Dermis microvascular lymphatic vessel endothelial cell (primary cell): ENCODE measurements at places on chromosomes 2 and 18. TPM values are rescaled to one million over a fixed set of nuclear protein-coding genes. Genes with fewer than 3 reads are reported as not detected.
A peak's percentile ranks its signal among the peaks of the same experiment; 100 is the strongest.

DNA sequence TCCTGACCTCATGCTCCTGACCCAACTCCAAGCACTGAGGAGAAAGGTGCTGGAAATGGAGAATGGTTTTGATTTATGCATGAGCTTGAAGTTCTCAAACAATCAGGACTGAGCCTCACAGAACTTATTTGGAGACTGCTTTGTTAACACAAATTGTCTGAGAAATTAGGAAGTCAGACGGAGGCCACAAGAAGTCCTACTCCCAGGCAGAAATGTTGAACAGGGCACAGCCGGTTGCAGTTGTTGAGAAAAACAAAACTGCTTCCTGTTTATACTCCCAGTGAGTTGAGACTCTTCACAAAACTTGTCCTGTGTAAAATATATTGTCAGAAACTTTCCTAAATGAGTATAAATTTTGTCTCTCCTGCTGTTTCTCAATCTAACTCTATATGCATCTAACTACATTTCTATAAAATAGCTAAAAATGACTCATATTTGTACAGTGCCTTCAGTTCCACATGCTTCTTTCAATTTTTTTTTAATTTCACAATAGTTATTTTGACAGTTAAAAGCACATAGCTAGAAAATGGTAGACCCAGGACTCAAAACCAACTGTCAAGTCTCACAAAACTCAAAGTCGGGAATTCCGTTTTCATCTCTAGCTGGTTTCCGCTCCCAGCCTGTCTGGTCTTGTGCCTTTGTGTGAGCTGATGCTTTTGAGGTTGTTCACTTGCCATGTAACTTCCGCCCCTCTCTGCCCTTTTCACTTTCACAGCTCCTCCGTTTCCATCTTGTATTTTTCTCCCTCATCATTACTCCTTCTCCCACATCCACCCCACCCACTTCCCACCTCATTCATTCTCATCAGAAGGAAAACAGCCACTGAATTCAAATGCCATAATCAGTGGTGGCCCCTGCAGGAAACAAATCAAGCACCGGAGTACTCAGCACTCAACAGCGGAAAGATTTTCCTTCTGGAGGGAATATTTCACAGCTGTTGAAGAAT, 215.0 kb downstream of the SUCLG1 start:
- DNase-seq: no peak

DNA sequence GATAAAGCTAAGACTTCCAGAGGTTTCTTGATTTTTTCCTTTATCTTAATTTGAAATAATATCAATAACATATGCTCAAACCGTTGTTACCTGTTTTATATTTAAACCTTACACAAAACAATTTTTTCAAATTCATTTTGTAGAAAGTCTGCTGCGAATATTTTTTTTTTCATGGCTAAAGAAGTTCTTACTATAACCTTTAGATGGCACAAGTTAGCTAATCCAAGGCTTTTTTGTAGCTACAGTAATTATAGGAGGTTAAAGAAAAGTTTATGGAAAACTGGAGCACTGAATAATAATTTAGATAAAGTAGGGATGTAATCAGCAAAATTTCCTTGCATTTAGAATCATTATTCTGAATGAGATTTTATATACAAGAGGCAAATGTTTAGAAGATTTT, 78.0 kb upstream of the PNPT1 start:
- peak; percentile 61 for DNase-seq

GRCh38 chr2:47190188-47190881, 35.2 kb upstream of the STPG4 start:
- peak; percentile 44 for DNase-seq

- DNase-seq: no peak
Observed at GRCh38 chr2:195961873-195962272, 106.8 kb downstream of the DNAH7 start.

ZSWIM2 gene
- under 0.01 TPM in 1 of 2 replicates, not detected in the other for total RNA-seq

- DNase-seq: no peak
Observed at GRCh38 chr18:6866552-6867085, 137.1 kb downstream of the ARHGAP28 start.

- DNase-seq: no peak
Observed at GRCh38 chr2:240419723-240420122, 15.7 kb upstream of the GPC1 start.

DNA sequence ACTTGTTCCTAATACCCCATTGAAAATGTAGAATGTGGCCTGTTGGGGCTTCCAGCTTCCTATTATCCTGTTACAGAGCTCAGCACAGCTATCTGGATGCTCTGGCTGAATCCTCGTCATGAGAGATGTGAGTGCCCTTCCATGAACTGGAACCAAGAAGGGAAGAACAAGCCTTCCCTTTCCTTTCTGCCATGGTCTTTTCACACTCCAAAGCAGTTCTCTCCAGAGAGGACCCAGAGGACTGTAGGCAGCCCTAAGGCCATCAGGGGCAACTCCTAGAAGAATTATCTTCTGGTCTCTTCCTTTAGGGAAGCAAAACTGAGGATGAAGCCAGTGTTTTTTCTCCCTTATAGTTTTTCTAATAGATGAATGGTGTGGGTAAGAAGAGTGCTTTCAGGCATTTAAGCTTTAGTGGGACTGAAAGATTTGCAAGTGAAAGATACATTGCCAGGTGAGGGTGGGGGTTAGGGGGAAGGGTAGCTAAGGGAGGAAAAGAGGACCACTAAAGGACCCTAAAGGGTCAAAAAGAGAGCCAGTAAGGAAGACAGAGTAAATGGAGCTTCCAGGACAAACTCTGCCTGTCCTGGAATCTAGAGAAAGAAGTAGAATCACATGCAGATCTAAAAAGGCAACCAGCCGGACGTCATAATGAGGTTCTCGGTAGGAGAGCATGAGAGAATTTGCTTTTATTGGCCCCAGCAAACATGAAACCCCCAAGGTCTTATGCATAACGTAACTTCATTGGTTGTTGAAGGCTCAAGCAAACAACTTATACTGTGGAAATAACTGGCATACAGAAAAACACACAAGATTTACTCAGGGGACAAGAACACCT, 12.4 kb upstream of the XPO1 start:
- DNase-seq: no peak

DNA sequence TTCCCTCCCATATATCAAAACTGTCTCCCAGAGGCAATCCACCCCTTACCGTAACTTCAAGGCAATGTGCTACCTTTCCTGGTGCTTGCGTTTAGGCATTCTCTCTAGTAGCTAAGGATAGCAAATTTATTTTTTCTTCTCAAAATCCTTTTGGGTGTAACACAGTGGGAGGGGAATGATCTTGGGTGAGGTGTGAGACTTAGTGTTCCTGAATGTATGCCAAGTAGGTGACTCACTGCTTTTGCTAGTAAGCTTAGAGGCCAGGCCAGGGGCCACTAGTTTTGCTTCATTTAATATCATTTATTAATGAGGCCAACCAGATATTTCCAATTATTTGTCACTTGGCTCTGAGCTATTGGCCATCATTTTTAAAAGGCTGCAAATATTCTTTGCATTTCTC, 135.5 kb downstream of the NAPG start:
- no peak for DNase-seq

- no peak for DNase-seq
Observed at GRCh38 chr18:35999925-36000324, 27.4 kb downstream of the RMP24 start.

DNA sequence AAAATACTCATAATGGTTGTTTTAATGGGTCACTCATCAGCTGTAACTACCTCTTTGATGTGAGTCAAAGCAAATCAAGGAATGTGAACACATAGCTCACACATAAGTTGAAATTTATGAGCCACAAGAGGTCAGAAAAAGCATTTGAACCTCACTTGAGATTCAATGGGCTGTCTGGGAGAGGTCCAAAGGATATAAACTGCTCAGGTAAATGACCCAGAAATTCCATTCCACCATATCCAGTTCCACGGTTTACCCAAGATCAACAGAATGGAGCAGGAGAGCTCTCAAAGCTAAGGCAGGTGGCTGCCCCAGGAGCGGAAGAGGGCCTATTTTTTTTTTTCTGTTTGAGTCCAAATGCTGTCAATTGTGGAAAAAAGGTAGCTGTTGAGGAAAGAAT, 464.1 kb downstream of the TNS1 start:
- no peak for DNase-seq

DNA sequence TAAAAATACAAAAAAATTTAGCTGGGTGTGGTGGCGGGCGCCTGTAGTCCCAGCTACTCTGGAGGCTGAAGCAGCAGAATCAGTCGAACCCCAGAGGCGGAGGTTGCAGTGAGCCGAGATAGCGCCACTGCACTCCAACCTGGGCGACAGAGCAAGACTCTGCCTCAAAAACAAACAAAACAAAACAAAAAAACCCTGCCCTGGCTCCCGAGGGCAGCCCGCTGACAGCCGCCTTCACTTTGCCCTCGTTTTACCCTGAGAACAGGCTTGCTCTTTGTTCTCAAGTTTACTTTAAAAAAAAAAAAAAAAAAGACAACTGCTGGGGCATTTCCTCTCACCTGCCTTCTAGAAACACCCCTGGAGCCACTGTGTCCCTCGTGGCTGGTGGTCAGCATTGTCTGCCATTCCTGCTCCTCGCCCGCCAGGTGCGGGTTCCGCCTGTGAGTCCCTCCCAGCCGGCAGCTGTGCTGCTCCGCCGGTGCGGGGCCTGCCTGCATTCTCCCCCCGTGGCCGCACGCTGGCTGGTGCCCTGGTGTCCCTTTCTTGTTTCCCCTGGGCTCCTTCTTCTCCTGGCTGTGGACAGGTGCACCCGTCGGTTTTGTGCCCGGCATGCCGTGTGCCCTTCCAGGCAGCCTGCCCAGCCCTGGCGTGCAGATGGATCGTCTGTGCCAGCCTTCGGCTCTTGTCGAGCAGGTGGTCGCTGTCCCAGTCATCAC, 105.7 kb downstream of the USP40 start:
- no peak for DNase-seq

GRCh38 chr2:181823405-181823804, 68.1 kb upstream of the ITPRID2 start:
- DNase-seq: no peak

DNA sequence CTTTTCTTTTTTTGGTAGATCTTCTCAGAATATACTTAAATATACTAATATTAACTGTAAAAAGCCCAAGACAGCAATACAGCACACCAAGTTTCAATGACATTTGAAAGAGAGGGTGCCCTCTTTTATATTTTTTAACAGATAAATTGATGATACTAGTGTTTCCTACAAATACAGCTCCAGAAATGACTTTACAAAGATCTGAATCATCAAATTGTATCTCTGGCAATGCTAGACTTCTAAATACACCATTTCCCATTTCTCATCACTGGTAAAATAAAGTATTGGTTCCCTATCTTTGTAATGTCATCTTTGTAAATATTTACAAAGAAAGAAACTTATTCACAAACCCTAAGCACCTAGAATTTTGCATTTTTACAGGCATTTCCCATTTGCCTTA, 281.3 kb downstream of the EXOC6B start:
- DNase-seq: no peak

MGAT4A gene
- total RNA-seq: 6.2 and 9.4 TPM in 2 replicates

GRCh38 chr2:226652369-226652768, 147.3 kb downstream of the IRS1 start:
- DNase-seq: no peak

GRCh38 chr2:229539628-229540027, 174.7 kb downstream of the DNER start:
- no peak for DNase-seq

DNA sequence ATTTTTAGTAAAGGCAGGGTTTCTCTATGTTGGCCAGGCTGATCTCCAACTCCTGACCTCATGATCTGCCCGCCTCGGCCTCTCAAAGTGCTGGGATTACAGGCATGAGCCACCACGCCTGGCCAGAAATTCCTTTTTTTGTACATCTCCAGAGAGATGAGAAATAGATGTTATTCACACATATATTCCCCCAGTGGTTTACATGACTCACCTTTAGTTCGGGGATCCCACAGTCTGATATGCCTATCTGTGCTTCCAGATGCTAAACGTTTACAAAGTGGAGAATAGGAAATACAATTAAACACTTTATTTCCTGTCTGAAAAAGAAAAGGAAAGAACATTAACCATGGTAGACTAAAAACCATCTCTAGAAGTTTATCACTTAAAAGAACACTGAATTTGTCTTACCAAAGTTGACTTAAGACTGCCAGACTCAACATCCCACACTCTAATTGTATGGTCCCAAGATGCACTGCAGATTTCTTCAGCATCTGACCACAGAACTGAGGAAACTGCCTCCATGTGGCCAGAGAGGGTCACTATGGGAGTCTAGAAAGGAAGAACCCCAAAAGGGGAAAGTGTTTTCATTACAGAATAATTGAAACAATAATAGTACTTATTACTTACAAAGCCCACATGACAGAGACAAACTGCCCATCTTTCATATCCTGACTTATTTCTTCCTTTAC, 12.6 kb upstream of the ICA1L start:
- no peak for DNase-seq

DNA sequence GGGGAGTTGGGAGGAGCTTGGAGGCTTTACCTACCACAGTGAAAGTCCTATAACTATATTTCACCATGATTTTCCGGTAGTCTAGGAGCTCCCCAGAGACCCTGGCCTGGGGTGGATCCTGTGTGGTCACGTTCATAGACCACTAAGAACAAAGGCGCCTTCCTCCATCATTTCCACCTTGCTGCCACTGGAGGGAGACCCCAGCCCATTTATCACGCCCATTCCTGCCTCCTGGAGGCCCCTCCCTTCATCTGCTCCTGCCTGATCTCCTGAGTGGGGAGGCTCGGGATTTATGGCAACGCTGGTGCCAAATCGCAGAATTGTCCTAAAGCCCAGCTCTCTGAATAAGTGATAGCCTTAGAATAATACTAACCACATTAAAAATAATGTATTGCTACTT, 507.6 kb upstream of the SPHKAP start:
- DNase-seq: no peak

- DNase-seq: no peak
Observed at GRCh38 chr18:7830468-7830867, 263.4 kb downstream of the PTPRM start.

DNA sequence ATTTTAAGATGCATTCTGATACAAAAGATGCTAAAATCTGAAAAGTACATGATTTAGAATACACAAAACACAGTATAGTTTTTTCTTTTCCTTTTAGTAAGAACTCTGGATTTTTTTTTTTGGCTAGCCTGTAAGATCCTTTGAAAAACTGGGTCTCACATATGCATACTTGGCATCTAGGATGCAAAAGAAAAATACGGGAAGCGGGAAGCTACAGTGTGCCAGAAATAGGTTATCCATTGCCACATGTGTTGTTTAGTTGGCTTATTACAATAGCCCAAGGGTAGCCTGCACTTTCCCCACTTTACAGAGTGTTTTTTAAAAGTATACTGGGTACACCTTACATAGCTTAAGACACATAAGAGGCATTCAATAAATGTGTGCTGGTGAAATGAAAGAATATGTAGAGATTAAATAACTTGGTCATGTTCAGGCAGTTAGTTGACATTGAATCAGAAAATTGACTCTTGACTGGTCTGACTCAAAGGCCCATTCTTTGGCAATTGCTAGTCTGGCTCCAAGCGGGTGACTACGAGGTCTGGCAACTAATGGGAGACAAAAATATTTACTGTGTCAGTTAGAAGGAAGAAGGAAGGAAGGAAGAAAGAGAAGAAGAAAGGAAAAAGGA, 286.8 kb upstream of the TRIB2 start:
- no peak for DNase-seq

DNA sequence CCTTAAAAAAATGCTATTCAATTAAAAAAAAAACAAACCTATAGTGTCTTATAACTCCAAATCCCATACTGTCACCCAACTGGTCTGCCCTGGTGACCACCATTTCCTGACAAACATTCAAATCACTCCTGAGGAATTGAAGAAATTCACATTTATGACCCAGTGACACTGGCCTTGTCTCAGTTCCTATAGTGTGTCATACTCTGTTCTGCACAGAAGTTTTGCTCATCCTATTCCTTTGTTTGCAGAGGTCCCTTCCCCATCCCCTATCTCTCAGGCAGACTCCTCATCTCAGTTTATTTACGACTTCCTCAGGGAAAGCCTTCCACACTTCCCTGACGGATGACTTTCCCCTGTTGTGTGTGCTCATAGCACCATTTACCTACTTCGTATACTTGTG, 14.7 kb downstream of the ZC3H6 start:
- no peak for DNase-seq

PLCD4 gene
- 0.76 and 1.4 TPM in 2 replicates for total RNA-seq
